ENCODE measurements at places on chromosomes 16 and 17.
A peak's percentile ranks its signal among the peaks of the same experiment; 100 is the strongest.

DNA sequence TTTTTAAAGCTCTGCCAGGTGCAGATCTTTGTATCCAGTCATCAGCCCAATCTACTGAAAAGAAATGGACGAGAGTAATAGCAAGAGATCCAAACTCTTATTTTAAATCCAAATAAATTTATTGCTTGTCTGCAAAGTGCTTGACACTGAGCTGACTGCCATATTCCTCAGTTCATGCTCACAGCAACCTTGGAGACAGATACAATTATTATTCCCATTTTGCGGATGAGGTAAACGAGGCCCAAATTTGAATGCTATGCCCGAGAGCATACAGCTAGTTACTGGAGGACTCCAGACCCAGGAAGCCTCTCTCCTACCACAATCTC lies 620 bp downstream of the NOB1 start:
- DNase-seq: no peak

- no peak for DNase-seq
These were observed 477.5 kb downstream of the WWOX start for GRCh38 chr16:78576941-78577340.

GRCh38 chr16:23434380-23434779 lies 18.6 kb downstream of the COG7 start:
- peak; percentile 70 for DNase-seq

DNA sequence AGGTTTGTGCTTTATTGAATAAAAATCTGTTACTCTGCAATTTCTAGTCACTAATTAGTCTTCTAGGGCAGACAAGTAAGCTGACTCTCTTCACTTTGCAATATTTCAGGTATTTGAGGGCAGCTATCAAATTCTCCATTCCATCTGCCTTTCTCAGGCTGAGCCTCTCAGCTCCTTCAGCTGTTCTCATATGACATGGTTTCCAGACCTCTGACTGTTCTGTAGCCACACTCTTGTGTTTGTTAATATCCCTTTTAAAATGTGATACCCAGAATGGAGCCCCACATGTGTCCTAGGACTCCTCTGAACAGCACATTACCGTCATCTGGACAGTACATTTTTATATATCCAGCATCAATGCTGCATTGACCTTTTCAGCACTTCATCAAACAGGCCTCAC lies 46.1 kb upstream of the MTMR4 start:
- DNase-seq: no peak
